ENCODE measurements at places on chromosomes 7 and 10.

GRCh38 chr7:113159746-113160339 lies 41.5 kb upstream of the SMIM30 start:
- peak; percentile 38 for DNase-seq

DNA sequence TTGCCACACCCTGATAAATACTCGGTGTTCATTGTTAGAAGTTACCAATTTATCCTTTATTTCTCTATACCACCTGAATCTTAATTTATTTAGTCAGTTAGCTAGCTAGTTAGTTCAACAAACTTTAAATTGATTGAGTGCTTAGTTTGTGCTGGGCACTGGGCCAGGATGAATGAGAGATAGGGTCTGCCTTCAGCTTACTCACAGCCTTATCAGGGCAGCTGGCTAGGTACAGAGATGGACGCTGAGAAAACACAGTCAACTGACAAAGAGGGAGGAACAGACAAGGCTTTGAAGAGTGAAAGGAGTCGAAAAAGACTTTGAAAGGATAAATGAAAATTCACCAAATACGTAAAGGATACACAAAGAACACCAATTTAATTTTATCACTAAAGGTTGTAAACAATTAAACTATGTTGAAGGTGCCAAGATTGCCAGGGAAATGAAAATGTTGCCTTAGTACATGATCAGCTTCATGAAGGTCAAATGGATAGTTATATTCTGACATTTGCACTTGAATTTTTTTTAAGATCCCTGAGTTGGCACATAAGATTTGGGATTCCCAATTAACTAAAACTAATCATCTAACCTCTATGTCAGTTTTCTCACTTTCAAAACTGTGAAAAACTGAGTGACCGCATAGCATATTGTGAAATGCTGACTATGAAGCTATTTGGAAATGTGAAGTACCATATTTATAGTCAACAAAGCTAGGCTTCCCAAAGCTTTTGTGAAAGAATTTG lies 2.1 kb downstream of the CAV2 start:
- DNase-seq = peak; percentile 69

GRCh38 chr7:28688651-28689050 lies 269.5 kb downstream of the TRIL start:
- DNase-seq = peak; percentile 51

DNA sequence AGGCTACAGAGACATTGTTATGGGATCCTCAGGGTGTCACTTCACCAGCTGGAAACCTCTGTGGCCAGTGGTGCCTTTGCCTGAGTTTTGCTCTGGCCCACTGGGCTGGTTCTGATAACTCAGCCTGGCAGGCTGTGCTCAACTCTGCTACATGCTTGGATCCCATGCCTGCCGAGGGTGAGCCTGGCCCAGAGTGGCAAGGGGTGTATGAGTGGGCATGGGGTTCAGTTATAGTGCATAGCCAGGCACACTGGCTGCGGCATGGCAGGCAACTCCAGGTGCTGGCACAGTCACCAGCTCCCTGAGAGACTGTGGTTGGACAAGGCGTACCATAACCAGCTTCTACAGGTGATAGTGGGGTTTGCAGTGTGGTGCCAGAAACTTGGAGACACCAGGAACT lies 107.0 kb upstream of the PCDH15 start:
- no peak for DNase-seq

DNA sequence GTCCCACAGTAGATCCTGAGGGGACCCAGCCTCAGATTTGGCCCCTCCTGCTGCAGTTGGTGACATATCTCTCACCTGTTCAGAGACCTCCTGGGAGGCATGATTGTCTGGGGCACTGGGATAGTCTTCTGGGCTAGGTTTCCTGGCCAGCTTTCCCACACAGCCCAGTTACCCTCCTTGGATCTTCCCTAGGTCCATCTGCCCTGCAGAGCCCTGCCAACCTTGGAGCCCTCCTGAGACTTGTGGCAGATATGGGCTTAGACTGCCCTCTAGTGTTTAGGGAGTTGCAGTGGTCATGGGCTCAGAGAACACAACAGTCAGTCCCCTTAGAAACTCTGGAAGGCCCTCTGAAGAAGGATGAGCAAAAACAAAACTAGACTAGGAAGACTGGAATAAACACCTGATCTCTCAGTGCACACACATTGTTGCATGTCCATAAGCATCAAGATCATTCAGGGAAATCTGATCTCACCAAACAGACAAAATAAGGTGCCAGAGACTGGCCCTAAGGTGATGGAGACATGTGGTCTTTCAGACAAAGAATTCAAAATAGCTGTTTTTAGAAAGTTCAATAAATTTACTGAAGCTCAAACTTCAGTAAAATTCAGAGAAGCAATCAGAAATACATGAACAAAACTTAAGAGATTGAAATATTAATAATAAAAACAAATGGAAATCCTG lies 324.6 kb downstream of the ATRNL1 start:
- DNase-seq = peak; percentile 46

GRCh38 chr10:96129387-96130325 lies at the start of gene ZNF518A:
TSS of gene ZNF518A (plus strand) at chr10:96130297. CDS start at chr10:96156323, 26,026 bp downstream.
- peak; percentile 86 for DNase-seq

DNA sequence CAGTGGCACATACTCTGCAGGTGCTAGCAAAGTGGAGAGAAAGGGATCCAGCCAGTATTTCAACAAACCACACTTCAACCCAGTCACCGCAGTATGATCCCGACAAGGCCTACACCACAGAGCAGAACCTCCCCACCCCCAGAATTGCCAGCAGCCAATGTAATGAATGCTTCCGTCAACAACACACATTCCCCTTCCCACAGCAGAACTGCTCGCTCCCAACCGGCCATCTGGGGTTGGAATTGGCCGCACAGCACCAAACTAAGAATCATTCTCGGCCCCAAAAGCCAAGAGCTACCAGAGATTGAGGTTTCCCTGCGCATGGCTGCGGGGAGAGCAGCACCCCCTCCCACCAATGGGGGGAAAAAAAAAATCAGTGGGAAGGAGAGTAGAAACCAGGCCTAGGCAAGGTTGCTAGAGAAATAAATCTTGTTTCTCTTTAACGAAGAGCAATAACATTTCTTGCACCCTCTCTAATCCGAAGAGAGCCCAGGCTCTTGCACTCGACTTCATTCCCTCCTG lies 1.1 kb downstream of the WASL start:
- DNase-seq = peak; percentile 80

DNA sequence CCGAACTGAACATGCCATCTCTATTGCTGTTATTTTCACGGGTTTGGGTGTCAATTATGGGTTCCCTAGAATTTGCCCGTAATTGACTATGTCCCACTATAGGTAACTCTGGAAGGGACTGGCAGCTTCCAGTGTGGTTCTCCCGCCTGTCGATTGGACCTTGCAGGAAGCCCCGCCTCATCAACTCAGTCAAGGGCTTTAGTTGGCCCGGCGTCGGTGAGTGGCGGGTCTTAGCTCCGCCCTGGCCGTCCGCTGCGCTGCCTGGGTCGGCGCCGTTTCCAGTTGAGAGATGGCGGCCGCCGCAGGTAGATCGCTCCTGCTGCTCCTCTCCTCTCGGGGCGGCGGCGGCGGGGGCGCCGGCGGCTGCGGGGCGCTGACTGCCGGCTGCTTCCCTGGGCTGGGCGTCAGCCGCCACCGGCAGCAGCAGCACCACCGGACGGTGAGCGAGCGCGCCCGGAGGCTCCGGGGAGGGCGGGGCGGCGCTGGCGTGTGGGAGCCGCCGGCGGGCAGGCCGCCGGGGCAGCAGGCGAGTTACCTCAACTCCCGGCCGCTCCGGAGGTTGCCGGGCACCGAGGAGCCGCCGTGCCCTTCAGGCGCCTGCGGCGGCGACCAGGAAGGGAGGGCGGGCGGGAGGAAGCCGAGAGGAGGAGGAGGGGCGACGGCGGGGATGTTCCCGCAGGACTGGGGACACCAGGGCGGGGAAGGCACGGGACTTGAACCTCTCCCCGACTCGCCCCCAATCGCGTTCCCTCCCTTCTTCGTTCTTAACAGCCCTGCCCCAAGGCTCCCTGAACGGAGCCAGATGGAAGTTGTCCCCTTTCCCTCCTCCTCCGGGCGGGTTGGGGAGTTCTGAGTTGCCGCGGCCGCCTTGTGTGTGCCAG lies at the start of gene MCU:
Gene MCU, plus strand, starts transcription at position 281 of the 881 bp plus-strand sequence. Its CDS starts 9 bp downstream, at position 290.
- DNase-seq = peak; percentile 88

DNA sequence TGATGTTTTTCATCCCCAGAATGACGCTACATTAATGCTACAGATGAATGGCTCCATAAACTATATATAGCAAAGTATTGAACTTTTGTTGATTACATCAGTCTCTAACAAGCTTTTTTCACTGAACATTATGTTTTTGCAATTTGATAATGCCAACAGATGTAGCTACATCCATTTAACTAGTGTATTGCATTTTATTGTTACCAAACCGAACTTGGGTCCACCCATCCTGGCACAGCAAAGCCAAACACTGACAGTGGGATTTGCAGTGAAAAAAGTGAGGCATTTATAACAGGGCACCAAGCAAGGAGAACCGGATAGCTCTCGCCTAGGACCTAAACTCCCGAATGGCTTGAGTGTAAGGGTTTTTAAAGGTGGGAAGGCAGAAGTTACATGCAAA lies 182.8 kb upstream of the TNS3 start:
- DNase-seq = no peak

- DNase-seq = no peak
Measured at GRCh38 chr7:129439963-129440625, 5.9 kb downstream of the STRIP2 start.

DNA sequence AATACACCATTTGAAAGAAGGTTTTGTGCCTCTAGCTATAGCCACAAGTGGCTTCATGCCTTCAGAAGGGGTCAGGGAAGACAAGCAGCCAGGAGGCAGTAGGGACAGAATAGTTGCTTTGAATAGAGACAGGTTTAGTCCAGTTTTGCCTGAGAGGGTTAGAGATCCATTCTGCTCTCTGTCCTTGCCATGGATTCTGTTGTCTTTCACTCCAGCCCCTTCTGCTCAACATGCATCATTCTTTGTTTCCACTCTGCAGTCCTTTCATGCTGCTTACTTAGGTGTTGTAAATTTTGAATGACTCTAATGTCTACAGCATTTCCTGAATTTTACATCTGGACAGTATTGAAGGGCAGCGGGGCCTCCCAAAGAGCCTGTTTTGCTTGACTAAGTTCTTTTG lies 60.3 kb downstream of the CNTNAP2 start:
- no peak for DNase-seq

- DNase-seq = peak; percentile 60
Measured at GRCh38 chr7:116672596-116673456, 830 bp downstream of the MET start.

GRCh38 chr7:143504215-143504936 lies 26.7 kb downstream of the TAS2R41 start:
- no peak for DNase-seq

DNA sequence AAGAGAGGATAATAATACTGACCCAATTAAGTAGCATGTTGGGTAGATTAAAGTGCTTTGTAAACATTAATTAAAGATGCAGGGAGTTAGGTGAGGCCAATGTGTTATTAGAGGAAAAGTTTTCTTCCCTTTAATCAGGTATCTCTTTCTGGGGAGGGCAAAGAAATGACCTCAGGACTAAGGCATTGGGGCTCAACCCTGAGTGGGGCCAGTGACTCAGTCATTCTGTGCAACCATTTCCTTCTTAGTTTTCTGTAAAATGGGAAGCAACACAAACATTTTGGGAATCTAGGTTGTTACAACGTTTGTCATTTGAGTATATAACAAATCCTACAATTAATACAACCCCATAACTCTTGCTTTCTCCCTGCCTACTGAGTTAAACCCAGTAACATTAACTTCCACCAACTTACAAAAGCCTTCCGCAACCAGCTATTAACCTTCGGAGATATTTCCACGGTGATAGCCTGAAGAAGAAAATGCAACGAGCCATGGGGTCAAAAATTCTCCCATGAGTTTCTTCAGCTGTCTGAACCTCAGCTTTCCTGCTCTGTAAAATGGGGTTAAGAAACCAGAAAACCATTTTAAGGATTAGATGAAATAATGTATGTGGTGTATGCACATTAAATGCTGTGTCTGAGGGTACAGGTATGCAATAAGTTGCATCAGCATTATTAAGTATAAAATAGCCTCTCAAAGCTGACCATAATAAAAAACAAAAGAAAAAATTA lies 965 bp upstream of the PROSER2 start:
- DNase-seq = peak; percentile 58

- DNase-seq = peak; percentile 82
Measured at GRCh38 chr10:61975391-61975932, 74.0 kb downstream of the ARID5B start.

- DNase-seq = no peak
Measured at GRCh38 chr10:124477614-124478363, 16.2 kb downstream of the LHPP start.

DNA sequence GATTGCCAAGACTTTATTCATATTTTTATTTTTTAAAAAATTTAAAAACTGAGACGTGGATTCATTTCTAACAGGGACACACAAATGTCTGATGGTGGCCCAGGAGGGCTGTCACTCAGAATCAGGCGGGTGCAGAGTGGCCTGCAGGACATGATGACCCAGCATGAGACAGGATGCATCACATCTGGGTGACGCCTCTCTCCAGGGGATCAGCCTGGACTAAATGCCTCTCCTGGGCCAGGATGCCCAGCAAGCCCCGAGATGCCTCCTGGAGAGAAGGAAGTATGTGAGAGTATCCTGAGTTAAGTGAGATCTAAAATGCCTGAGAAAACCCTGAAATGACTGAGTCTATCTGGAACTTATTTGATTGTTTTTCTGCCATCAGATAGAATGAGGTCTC lies 16.9 kb upstream of the MTURN start:
- DNase-seq = no peak

GRCh38 chr7:108421720-108422331 lies 34.4 kb downstream of the NRCAM start:
- DNase-seq = no peak

- DNase-seq = no peak
Measured at GRCh38 chr10:11713963-11714362, 28.2 kb upstream of the ECHDC3 start.

GRCh38 chr10:11303361-11304170 lies 285.9 kb downstream of the CELF2 start:
- no peak for DNase-seq

GRCh38 chr10:13718820-13719219 lies 132.1 kb downstream of the PRPF18 start:
- no peak for DNase-seq

DNA sequence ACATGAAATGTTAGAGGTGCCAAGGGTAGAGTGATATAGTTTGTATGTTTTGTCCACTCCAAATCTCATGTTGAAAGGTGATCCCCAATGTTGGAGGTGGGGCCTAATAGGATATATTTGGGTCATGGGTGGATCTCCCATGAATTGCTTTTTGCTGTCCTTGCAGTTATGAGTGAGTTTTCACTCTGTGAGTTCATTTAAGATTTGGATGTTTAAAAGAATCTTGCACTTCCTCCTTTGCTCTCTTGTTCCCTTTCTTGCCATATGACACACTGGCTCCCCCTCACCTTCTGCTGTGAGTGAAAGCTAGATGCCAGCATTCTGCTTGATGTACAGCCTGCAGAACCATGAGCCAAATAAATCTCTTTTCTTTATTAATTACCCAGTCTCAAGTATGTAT lies 269.2 kb downstream of the ZWINT start:
- DNase-seq = no peak

DNA sequence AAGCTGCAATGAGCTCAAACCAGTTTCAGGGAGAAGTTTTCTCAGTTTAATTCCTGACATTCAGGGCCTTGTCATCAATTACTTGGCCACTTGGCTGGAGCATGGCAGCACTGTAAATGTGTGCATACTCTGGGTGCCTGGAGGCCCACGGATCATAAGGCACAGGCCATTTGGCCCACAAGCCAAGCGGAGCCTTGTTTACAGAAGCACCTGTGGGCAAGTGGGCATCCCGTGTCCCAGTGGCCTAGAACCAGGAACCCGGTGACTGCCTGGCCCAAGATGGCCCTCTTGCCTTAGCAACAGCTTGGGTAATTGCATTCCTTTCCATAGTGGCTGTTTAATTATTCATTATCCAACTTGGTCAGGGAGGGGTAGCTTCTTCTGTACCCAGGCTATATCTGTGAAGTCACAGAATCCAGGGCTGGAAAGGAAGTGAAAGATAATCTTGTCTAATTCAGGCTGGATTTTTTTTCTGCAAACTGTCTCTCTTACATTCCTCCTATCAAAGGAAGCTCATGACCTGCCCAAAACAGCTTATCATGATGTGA lies 426.4 kb upstream of the ZMIZ1 start:
- DNase-seq = no peak

All from bronchial epithelial cell (primary cell).